ENCODE measurements at places on chromosomes 11 and 22.

DNA sequence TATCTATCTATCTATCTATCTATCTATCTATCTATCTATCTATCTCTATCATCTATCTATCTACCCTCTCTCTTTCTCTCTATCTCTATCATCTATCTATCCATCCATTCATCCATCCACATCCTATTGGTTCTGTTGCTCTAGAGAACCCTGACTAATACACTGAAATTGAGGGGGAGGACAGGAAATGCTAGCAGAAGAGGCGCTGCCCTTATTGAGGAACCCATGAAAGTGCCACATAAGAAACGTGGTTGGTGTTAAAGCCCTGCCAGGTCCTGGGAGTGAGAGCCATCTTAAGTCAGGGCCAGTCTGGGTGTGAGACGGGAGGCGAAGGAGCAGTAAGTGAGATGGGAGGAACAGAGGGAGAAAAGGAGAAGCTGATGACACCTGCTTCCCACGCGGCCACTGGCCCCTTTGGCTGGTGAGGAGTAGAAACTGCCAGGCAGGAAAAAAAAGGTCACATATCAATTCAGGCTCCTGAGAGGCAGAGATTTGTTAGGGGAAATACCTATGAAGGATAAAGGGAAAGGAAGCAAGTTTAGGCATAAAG lies 87.9 kb upstream of the PLET1 start:
- no peak for DNase-seq

DNA sequence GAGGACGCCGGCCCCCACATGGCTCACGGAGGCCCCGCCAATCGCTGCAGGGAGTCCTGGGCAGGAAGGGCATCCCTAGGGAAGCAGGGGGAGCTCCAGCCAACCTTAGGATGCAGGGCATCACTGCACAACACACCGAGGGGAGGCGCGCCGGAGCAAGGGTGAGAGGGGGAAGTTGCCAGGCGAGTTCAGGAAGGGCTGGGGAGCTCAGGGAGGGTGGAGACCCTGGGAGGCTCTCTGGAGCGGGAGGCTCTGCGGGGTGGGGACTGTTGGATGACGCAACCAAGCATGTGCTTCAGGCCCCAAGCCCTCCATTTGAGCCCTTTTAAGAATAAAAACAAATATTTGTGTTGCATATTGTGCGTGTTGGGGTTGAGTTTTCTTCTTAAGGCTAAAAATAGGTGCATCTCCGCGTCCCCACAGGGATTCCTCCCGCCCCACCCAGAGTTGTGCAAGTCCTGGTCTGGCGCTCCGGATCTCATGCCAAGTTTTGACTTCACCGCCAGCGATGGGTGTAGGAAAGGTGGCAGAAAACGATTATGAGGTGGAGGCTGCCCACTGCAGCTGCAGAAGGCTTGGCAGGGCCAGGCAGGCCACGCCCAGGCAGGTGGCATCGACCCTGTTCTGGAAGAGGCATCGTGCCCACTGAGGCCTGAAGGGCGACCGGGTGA lies 65.2 kb downstream of the WNT7B start:
- DNase-seq: no peak

DNA sequence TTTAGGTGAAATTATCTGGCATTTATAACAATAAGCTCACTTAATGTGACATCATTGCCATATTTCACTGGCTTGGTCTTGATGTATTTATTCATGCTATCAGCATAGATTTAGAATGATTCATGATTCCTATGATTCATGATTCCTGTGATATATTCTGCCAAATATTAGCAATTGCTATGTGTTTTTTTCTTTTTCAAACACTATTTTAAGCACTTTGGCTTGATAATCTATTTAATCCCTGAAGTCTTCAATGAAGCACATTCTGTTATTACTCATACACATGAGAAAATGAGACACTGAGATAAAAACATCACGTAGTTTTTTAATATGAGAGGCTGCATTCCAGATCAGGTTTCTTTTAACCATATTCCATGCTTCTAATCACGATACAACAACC lies 78.5 kb downstream of the LUZP2 start:
- no peak for DNase-seq

DNA sequence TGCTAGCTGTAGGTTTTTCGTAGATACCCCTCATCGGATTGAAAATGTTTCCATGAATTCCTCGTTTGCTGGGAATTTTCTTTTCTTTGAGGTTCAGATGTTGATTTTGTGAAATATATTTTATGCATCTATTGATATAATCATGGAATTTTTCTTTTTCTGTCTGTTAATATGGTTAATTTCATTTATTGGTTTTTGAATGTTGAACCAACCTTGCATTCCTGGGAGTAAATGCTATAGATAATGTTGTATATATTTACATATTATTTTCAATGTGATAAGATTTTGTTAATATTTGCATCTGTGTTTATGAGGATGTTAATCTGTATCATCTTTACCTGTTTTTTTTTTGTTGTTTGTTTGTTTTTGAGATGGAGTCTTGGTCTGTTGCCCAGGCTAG lies 10.6 kb upstream of the NDUFA6 start:
- no peak for DNase-seq

- no peak for DNase-seq
Measured at GRCh38 chr11:71474771-71475483, 21.9 kb downstream of the NADSYN1 start.

DNA sequence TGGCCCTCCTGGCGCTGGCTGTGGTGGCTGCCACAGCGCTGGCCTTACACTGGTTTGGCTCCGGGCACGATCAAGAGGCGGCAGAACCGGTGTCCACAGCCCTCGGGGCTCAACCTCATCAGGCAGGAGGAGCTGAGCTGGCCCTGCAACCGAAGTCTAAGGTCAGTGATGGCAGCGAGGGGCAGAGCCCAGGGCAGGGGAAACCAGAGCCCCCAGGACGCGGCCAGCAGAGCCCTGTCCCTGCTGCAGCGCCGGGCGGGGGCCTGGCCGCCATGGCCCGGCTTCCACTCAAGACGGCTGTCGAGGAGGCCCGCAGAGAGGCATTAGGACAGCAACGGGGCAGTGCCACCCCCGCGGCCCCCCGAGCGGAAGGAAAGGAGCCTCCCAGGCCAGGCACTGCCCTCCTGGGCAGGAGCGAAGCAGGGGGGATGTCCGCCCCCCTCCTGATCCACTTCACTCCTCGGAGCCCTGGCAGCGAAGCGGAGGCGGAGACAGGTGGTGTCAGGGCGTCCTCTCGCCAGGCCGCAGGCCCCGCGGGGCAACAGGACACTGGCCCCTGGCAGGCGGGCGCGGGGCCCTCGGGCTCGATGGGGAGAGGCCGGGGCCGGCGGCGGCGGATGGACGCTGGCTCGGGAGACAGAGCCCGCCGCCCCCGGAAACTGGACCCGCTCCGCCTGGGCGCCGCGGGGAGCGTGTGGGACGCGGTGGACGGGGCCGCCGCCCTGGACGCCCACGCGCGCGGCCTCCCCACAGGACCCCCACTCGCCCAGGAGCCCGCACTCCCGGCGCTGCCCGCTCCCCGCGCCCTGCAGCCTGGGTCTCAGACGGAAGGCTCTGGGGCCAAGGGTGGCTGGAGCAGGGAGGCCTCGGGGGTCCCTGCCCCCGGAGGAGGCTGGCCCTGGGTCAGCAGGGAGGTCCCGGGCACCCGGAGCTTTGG lies 895 bp downstream of the KLHDC7B start:
- DNase-seq: no peak

GRCh38 chr11:56923116-56923515 lies 65.6 kb upstream of the OR5AK2 start:
- DNase-seq: no peak

Data from NCI-H2081 treated with DMSO at 0.1 percent for 48 hours (cell line).